ENCODE measurements at places on chromosomes 4 and X.

GRCh38 chr4:54741202-54741601, 83.4 kb downstream of the KIT start:
- DNase-seq, result no peak

DNA sequence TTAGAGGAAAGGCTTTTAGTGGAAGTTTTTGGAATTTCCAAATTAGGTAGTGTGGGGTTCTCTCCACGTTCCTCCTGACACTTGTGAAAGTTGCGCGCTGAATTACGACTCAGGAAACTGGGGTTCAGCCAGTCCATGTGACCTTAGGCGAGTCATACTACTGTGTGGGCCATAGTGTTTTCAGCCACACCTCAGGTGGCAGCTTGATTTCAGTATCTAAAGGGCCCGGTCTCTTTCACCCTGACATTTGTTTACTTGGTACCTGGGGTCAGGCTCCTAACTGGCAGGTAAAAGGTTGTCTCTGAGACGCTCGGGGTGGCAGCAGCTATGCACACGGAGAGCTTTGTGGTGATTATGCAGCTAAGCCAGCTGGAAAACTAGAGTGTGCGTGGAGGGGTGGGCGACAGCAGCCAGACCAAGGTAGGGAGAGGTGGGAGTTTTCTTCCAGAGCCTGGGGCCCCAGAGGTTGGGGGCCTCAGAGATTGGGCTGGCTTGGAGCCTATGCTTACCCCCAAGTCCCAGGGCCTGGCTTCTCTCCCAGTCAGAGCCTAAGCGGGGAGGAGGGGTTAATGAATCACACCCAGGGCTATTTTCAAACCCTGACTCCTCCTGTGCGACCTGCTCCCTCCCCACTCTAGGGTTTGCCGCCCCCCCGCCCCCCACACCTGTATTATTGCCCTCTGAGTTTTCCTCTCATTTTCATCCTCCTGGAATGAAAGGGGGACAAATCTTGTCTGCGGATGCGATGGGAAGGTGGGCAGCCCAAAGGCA, 47.2 kb downstream of the STARD8 start:
- no peak for DNase-seq

GRCh38 chrX:3621414-3621813, 92.0 kb downstream of the PRKX start:
- no peak for DNase-seq

GRCh38 chrX:19332983-19333382, 10.7 kb upstream of the PDHA1 start:
- peak; percentile 90 for DNase-seq

GRCh38 chr4:109027016-109027500, 264.2 kb upstream of the ETNPPL start:
- DNase-seq, result no peak

- no peak for DNase-seq
Observed at GRCh38 chrX:46260499-46260898, 284.7 kb downstream of the ZNF674 start.

GRCh38 chr4:85703096-85703495, 228.1 kb downstream of the ARHGAP24 start:
- DNase-seq, result no peak

- DNase-seq, result no peak
Observed at GRCh38 chr4:151690876-151691275, 69.9 kb downstream of the GATB start.

DNA sequence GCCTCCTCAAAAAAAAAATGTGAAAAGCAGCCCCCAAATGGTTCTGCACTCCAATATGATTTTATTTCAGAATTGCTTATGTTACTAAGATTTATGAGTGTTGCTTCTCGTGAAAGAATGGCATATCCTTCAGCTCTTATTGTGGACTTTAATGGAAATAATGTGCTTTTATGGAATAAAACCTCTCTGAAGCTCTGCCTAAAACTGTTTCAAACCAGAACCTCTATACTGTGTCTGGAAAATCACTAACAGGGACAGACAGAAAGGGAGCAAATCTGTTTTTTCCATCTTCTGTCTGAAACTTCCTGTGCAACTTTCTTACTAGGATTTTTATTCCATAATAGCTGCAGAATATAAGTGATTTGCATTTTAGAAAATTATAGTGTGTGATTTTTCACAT, 493.1 kb downstream of the ANKRD50 start:
- no peak for DNase-seq

DNA sequence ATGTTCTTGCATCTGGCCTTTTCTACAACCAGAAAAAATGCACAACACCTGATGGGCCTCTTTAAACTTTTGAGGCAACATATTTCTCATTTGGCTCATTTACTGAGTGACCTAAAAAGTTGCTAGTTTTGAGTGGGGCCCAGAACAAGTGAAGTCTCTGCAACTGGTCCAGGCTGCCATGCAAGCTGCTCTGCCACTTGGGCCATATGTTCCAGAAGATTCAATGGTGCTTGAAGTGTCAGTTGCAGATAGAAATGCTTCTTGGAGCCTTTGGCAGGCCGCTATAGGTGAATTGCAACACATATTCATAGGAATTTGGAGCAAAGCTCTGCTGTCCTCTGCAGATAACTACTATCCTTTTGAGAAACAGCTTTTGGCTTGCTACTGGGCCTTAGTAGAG, 66.4 kb upstream of the RLIM start:
- no peak for DNase-seq

GRCh38 chr4:173413036-173413435, 14.1 kb upstream of the SCRG1 start:
- no peak for DNase-seq

DNA sequence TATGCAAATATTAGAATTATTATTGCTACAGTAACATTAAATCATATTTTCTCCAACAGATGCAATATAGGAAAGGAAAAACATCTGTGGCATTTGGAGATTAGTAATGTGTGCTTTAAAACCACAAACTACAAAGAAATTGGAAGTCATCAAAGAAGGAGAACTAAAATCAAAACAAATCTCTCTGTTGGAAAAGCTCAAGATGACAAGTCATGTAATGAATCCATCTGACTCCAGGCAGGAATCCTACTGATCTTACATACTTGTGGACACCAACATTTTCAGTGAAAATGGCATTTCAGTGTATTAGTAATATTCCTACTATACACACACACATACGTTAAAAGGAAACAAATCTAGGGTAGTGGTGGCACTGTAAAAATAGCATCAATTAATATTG, 98.2 kb downstream of the SLC39A8 start:
- DNase-seq, result no peak

DNA sequence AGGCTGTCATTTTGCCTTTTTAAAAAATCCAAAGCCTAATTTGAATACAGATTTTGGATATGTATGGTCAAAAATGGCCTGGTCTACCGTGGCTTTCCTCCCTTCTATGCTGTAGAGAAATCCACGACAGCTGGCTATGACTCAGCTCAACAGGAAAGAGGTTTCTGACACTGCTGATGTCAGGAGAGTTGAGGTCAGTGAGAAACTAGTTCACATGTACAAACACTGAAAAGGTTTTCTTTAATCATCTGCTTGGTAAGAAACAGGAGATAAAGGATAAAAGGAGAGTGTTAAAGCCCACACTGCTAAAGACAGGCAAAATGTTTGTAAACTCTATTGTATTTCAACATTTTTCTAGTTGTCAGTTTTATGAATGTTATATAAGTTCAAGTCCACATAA, 113.9 kb downstream of the NYX start:
- DNase-seq, result no peak

DNA sequence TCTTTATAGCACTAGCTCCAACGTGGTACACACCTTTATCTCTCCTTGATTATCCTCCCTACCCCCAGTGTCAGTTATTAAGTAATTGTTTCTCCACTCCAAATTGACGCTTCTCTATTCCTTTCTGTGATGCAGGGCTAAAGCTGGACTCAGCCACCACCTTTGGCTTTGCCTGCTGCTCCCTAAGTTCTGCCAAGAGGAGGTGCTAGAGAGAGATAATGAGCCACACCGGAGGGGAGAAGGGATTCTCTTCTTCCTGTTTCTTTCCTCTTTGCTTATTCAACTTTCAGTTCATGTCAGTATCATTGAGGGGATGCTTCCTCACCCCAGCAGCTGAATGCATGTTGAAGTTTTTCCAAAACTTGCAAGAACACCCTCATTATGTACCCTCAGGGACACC, 176.5 kb downstream of the GBA3 start:
- DNase-seq, result no peak

GRCh38 chr4:152255437-152255836, 280.5 kb downstream of the FBXW7 start:
- DNase-seq, result no peak

- DNase-seq, result no peak
Observed at GRCh38 chr4:768076-768475, 57.9 kb downstream of the CPLX1 start.

GRCh38 chr4:12138488-12138887, 709.8 kb upstream of the HS3ST1 start:
- no peak for DNase-seq

- no peak for DNase-seq
Observed at GRCh38 chr4:42361456-42361855, 35.8 kb upstream of the SHISA3 start.

DNA sequence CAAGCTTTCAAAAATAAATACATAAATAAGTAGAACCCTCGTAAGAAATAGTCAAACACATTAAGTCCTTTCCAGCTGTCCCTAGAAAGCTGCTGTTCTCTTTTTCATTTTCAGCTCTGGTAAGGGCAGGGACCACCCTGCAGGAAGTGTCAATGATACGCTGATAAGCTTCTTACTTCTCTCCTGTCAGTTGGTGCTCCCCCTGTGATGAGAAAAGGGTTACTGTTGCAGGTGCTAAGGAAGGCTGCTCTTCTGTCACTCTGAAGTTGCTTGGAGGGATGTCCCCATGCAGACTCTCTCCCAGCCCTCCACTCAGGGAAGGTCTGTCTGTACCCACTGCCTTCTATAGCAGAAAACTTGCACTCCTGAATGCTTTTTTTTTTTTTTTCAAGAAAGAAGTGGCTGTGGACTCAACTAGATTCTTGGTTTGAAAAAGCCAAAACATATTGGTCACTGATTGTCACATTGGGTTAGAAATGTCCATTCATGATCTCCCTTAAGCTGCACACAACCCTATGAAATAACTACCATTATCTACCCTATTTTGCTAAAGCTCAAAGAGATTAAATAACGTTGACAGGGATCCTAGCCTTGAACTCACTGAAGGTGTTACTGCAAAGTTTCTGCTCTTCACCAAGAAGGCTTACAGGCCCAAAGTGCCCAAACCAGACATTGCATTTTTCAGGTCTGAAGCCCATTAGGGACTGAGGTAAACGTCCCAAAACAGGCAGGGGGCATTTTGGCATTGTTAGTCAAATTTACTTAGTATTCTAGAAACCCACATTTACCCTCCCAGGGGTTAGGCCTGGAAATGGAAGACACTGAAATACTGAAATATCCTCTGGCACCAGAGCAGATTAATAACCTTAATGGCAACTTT, 1.2 kb downstream of the CXCL3 start:
- no peak for DNase-seq

DNA sequence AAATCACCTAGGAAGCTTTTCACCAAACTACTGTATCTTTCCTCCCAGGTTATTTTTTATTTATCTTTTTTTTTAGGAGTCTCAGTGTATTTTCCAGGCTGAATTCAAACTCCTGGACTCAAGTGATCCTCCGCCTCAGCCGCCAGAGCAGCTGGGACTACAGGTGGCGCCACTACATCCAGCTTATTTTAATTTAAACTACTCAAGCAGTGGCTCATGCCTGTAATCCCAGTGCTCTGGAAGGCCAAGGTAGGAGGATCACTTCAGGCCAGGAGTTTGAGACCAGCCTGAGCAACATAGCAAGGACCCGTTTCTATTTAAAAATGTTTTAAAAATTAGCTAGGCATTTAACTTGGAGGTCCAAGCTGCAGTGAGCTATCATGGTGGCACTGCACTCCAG, 37.8 kb downstream of the LEF1 start:
- DNase-seq, result no peak

GRCh38 chr4:41363384-41363981, 106.8 kb downstream of the UCHL1 start:
- DNase-seq, result no peak

- DNase-seq, result no peak
Observed at GRCh38 chr4:82555276-82555675, 6.5 kb downstream of the TMEM150C start.

- DNase-seq, result peak; percentile 55
Observed at GRCh38 chr4:142556570-142557238, 289.4 kb downstream of the INPP4B start.

DNA sequence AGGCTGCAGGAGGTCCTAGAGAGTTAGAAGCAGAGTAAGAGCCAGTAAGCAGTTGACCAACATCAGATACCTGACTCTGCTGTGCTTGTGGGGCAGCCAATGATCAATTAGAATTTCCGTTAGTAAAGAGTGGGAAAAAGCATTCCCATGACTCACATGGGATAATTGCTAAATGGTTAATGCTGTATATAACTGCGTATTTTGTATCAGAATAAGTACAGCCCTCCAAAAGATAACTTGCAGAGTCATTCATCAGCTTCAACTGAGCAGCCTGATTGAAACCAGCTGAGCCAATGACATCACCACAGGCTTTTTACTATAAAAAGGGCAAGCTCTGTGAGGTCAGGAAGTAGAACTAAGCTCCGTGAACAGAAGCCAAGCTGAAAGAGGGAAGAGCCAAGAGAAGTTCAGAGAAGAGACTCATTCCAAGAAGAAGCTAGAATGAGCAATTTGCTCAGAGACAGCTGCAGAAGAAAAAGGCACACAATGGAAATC, 67.9 kb downstream of the PPP3CA start:
- DNase-seq, result no peak

DNA sequence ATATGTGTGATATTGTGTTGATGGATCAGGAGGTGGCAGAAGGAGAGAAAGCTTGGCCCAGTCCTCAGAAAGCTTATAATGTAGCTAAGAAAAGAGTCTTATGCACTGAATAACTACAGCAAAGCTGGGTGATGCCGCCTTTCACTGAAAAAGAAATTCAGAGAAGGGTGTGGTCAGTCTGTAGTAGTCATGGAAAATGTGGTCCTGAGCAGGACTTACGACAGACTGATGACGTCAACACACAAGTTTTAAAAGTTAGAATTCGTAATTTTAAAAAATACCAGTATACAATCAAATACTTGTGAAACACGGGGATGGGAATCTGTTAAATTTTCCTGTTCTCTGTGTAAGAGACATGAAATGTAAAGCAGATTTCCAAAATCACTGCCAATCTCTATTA, 87.0 kb upstream of the RAPGEF2 start:
- DNase-seq, result no peak

GRCh38 chrX:4670606-4671005, 957.2 kb upstream of the PRKX start:
- no peak for DNase-seq

GRCh38 chr4:110411574-110412011, 64.4 kb upstream of the ENPEP start:
- DNase-seq, result no peak

DNA sequence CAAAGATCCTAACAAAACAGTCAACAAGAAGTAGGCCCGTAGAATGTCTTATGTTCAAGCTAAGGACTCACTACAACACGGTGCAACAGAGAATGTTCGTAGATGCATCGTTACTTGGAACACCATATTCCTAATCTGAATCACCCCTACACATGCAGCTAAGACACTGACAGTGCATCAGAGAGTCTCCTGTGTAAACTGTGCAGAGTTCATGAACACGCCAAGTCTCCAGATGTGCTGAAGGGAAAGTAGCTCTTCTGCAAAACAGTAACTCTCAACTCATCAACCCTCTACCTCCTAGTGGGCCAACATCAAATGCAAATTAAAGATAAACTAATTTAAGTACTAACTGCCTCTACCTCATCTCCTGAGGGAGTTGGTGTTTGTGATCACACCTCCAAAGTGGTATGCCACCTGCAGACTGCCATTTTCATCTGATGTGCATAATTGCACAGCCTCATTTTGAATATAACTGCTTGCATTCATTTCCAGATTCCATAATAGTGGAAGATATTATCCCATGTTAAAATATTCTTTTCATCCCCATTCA, 73.5 kb downstream of the MOSPD2 start:
- DNase-seq, result no peak

Measured in brain (organoid and tissue), 16 donors.